ENCODE measurements at places on chromosomes 2 and 18. TPM values are rescaled to one million over a fixed set of nuclear protein-coding genes. Genes with fewer than 3 reads are reported as not detected.

GRCh38 chr2:81767187-81767912 is 1462.8 kb upstream of the LRRTM1 start:
- H3K27ac ChIP-seq = no peak overlapping the region
- no peak overlapping the region for H3K4me3 ChIP-seq
- no peaks in the 10 kb centered on the region for H3K4me1 ChIP-seq
- no peaks in the 10 kb centered on the region for H3K27me3 ChIP-seq
- no peak for DNase-seq

- no peaks in the 10 kb centered on the region for H3K4me1 ChIP-seq
- H3K4me3 ChIP-seq = no peak overlapping the region
- no peak overlapping the region for H3K27ac ChIP-seq
These were observed 41.3 kb upstream of the LGALSL start for GRCh38 chr2:64412671-64413070.

DNA sequence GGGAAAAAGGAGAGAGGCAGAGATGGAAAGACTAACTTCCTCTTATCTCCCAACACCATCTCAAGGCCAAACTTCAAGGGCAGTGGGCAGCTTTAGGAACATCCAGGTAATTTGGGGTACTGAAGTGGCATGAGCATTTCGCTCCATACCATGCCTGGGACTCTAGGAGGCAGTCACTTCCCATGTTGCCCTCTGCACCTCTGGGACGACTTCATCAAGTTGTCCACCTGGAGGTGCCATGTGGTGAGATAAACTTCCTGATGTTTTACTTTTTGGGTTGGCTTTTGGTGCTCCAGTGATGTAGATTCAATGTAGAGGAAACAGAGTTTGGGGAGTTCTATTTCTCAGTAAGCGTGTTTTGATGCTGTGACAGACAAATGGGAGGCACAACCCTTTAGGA is 56.3 kb upstream of the UPP2 start:
- H3K36me3 ChIP-seq = no peaks in the 10 kb centered on the region
- no peaks in the 10 kb centered on the region for H3K27me3 ChIP-seq
- no peak overlapping the region for H3K4me3 ChIP-seq
- no peaks in the 10 kb centered on the region for H3K4me1 ChIP-seq

- no peak for DNase-seq
- H3K27ac ChIP-seq = no peak overlapping the region
- H3K4me1 ChIP-seq = no peaks in the 10 kb centered on the region
These were observed 2132.8 kb upstream of the CELF4 start for GRCh38 chr18:39698436-39698835.

- no peak overlapping the region for H3K27ac ChIP-seq
- DNase-seq = no peak
- H3K27me3 ChIP-seq = no peaks in the 10 kb centered on the region
- no peaks in the 10 kb centered on the region for H3K4me1 ChIP-seq
- no peaks in the 10 kb centered on the region for H3K36me3 ChIP-seq
- H3K4me3 ChIP-seq = no peak overlapping the region
These were observed 81.3 kb upstream of the PELI1 start for GRCh38 chr2:64225491-64225890.

TUBA4A gene
- 149 TPM for total RNA-seq

CRYGD gene
- total RNA-seq = not detected

FOXD4L1 gene
- total RNA-seq = not detected

BMP10 gene
- total RNA-seq = not detected

ERICH2 gene
- not detected for total RNA-seq

SPATS2L gene
- total RNA-seq = 151 TPM

CBLN2 gene
- total RNA-seq = 1.1 TPM

PARD6G gene
- 1.0 TPM for total RNA-seq

UGT1A3 gene
- 1.0 TPM for total RNA-seq
